ENCODE measurements at places on chromosomes 12 and 14.

DNA sequence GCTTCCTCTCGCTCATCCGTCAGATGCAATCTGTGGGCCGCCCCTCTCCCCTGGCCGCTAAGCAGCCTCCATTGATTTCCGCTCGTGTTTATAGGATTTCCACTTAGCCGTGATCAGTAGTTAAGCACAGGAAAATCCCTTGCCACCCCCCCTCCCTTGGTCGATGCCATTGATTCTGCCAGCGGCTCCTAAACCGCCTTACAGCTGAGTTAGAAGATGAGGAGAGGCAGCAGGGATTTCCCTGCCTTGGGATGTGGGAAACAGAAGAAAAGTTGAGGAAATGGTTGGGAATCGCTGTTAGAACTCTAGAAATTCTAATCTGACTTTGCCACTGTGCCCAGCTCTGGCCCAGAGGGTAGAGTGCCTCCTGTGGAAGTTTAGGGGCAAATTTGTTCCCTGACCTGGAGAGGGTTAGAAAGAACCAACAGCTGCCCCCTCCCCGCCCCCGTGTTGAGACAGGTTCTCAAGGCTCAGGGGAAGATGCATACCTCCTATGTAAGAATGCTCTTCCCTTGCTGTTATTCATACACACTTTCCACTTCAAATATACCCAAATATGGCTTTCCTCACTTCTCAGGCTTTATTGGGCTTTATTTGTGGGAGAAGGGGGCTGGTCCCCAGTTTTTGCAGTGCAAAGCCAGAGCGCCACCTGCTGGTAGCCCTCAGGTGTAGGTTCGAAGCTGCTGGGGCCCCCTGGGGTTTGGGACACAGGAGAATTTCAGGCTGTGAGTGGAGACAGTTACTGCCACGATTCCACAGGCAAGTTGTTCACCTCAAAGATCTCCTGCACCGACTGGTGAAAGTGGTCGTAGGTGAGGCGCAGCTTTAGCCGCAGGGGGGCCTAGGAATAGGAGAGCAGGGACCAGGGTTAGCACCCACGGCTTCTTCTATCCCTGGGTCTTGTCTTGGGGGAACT is 3.2 kb downstream of the THTPA start:
- DNase-seq = peak; percentile 77

DNA sequence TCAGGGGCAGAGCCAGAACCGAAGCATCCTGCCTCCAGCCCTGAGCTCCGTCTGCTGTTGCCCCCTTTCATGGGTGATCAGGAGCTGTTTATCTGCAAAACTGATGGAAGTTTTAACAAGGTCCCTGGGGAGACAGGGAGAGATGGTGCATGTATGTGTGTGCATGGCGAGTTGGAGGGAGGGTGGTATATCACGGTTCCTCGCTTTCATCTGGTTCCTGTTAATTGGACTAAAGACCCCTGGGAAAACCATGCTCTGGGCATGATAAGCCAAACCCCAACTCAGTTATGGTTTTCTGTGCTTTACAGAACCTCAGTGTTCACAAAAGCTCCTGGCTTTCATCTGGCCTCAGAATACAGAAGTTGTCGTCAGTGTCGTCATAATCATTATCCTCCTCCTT is 133.6 kb downstream of the KSR2 start:
- DNase-seq = no peak

GRCh38 chr12:78501825-78502224 is 362.7 kb upstream of the SYT1 start:
- DNase-seq = no peak

GRCh38 chr12:123940627-123940966 is 32.0 kb downstream of the CCDC92 start:
- DNase-seq = no peak

DNA sequence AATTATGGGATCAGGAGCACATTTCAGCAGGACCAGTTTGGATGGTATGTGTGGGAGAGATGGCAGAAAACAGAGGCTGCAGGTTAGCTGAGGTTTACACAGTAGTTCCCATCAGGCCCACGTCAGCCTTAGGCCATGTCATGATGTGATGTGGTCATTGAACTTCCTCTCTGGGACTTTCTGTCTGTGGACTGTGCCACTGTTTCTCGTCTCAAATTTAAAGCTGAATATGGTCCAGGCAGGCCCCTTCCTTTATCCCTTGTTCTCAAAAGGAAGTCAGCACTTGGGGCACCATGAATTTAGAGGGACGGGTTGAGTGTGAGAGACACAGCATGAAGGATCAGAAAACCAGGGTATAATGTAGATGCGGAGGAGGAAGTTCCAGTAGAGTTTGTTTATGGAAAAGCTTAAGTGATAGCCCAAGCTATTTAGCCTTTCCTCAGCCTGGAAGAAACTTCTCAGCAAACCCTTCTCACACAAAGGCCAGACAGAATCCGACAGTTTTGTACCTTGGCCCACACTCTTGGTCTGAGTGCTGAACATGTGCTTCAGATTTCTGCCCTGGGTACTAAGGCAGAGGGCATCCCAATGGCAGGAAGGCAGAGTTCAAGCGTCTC is 3.6 kb upstream of the IGFBP6 start:
- DNase-seq = no peak

Measured in upper lobe of right lung (tissue), 1 donor.